ENCODE measurements at places on chromosomes 3 and 15.

DNA sequence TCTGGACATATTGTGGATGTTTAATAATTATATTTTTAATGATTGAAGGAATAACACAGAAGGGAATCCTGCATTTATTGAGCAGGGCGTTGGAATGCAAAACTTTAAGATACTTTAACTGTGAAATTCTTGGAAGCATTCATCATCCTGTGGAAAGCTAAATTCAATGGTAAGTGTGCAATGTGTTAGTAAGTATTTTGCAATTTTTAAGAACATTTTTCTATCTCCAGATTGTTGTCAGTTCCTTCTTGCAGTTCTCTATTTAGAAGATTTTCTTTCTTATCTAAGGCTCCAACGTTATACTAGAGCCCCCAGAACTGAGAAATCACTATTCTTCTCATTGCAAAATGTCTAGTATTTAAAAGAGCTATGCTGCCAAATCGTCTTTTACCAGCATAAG lies 132.2 kb upstream of the TSC22D2 start:
- no peak for DNase-seq

- DNase-seq = peak; percentile 46
These were observed 21.0 kb downstream of the ILDR1 start for GRCh38 chr3:122000936-122001605.

- DNase-seq = no peak
These were observed 946.8 kb downstream of the TUSC7 start for GRCh38 chr3:117656391-117656790.

- DNase-seq = no peak
These were observed 511.3 kb downstream of the FGF12 start for GRCh38 chr3:192216067-192216466.

DNA sequence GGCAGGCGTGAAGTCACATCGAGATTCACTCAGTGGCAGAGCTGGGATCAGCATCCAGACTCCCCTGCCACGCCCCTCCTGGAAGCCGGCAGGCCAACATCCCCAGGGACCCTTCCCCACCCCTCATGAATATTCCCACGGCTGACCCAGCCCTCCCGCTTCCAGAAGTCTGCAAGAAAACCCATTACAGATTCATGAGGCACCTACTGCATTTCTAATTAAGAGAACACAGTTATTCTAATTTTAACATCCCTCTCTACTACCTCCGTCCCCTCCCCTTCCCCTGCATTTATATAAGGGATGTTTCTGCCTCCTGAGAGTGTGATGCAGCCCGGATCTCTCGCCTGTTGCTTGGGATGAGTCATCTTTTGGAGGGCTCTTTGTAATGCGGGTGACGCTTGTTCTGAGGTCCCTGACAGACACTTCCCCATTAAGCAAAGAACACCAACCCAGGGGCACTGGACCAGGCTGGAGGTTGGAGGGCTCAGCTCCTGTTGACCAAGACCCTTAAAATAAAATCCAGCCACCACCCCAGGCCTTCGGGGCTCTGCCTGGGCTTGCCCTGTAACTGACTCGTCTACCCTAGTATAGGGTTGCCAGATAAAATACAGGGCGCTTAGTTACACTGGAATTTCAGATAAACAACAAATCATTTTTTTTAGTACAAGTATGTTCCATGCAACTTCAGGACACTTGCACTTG lies 118.7 kb downstream of the NUP210 start:
- DNase-seq = peak; percentile 76

DNA sequence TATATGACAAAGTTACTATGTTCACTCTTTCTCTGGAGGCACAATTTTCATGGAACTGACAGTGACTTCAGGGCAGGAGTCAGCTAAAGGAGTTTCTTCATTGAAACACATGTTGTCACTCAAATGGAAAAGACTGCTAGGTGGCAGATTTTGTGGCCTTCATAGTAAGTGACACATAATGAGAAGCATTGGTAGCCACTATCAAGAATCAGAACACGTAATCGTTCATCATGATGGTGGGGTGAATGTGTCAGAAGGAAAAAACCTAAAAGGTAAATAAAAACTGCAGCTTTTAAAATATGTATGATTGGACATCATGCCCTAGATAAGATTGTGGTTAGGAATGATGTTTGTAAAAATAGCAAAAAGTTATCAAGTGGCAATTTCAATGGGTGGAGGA lies 1491.0 kb downstream of the SI start:
- peak; percentile 57 for DNase-seq

- peak; percentile 89 for DNase-seq
These were observed 160.5 kb upstream of the CCDC54 start for GRCh38 chr3:107216711-107217110.

GRCh38 chr3:162984746-162985145 lies 1488.1 kb downstream of the OTOL1 start:
- no peak for DNase-seq

DNA sequence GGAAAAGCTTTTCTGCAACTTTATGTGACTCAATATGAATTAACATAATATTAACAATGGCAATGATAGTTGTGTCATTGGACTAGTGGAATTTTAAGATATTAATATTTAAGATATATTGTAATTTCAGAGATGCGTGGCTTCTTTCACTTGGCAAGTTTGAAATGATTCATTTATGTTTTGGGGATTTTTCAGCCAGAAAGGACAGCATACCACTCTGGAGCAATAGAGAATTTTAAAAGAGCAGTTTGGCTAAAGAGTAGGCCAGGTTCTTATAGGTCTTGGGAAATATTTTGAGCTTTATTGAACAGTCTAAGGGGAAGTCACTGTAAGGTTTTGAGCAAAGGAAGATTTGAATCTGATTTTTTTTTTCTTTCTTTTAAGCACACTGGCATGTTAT lies 16.5 kb downstream of the GMPS start:
- no peak for DNase-seq

GRCh38 chr3:69741032-69741767 lies 1.9 kb downstream of the MITF start:
- no peak for DNase-seq

GRCh38 chr15:45393851-45394250 lies 15.5 kb upstream of the GATM start:
- DNase-seq = peak; percentile 19

DNA sequence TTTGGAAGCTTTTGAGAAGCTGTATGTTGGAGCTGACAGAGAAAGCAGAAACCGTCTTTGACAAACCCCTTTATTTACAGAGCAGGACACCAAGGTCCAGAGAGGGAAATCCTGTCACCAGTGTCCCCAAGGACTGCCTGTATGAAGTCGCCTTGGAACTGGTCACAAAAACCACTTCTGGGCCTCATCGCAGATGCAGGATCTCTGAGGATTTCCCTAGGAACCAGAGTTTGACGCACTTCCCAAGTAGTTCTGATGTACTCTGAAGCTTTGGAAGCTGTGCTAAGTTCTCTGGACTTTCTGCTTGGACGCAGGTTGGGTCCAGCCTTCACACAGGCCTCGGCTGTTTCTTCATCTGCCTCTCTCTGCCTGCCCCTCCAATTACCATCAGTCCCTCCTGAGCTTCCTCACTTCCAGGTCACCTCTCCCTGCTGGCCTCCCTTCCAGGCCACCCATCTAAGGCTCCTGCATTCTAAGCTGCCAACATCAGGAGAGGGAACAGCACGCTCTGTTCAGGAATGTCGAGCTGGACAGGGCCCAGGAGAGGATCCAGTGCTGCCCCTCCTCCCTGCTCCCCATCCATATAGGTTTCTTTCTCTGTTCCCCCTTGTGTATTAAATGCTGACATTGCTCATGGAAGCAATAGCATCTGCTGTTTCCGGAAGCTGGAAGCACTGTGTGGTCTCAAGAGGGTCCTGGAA lies 270.8 kb downstream of the OPA1 start:
- DNase-seq = no peak

DNA sequence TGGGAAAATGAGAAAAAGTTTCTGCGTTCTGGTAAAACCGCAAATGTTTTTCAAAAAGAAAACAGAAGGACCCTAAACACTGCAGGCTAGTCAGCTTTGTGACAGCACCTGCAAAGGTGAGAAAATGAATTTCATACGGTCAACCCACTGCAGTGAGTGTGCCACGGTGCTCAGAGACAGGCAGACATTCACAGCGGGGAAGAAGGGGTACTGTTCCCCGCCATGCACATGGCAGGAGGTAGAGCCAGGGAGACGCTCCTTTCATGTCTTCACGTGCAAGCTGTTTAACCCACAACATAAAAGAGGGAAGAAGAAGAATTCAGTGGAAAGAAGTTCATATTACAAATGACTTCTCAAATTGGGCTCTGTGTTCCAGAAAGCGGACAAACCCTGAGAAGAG lies 109.5 kb downstream of the SEC22A start:
- no peak for DNase-seq
